ENCODE measurements at places on chromosomes 6 and 20.
A peak's percentile ranks its signal among the peaks of the same experiment; 100 is the strongest.

- no peak for DNase-seq
Observed at GRCh38 chr20:49669601-49670189, 44.0 kb downstream of the B4GALT5 start.

- DNase-seq = no peak
Observed at GRCh38 chr6:161003336-161003735, 11.8 kb downstream of the MAP3K4 start.

GRCh38 chr6:13796781-13797180 is 17.6 kb downstream of the MCUR1 start:
- DNase-seq = no peak

- DNase-seq = no peak
Observed at GRCh38 chr6:31829633-31830283, 2.2 kb downstream of the HSPA1B start.

GRCh38 chr6:39041072-39041471 is 7.5 kb upstream of the GLP1R start:
- DNase-seq = no peak

GRCh38 chr6:117728626-117729025 is 53.4 kb downstream of the NUS1 start:
- no peak for DNase-seq

- DNase-seq = no peak
Observed at GRCh38 chr6:128569732-128570679, 49.6 kb upstream of the PTPRK start.

GRCh38 chr6:143877584-143878271 is 13.5 kb downstream of the ZC2HC1B start:
- no peak for DNase-seq

DNA sequence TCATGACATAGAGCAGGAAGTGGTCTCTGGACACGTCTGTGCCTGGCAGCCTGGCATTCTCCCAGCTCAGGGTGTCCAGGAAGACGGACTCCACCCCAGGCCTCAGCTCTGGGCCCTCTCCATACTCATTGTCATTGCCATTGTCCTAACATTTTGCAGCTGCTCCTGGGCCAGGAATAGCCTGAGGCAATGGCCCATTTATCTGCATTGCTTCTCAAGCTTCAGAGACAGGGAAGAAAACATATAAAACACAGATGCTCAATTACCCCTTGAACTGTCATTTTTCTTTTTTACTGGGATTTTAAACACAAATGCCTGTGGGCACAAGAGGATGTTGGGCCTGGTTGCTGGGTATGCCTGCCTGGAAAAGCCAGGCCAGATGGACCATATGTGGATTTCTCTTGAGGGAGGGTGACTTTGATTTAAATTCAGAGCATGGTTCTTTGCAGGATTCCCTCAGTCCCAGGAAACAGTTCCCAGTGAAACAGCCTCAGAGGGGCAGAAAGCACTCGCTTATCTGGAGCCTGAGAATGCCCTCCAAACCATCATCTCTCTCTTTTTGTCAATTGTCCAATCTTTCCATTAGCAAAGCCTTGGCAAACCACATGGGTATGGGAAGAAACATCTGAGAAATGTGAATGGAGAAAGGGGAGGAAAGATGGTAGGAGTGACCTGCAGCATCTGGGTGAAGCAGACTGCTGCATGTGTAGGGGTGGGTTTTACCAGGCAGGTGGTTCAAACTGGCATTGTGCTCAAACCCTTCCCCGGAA is 17.9 kb downstream of the LAMP5 start:
- DNase-seq = no peak

DNA sequence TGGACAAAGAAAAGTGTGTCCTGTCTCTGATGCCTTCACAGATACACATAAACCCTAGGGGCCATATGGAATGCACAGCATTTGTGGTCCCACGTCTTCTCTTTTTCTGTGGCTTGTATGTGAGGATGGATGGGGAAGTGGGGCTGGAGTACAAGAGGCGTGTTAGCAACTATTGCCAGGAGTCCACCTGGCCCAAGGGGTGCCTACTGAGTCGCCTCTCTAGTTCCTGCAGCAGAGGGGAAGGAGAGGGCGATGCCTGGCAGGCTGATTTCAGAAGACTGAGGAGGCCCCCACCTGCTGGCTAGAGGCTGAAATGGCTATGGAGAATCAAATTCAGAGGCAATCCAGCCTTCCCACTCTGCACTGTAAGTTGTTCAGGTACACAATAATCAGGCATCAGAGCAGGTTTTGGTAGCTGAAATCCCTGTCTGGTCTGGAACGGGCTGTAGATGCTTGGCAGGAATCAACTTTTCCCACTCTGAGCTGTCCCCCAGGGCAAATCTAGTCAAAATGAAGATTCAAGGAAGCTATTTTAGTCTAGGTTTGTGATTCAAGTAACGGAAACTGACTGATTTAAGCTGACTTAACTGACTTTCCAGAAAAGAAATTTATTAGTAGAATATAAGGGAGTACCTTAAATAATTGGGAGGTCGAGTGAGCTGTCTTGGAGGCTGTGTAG is 14.9 kb upstream of the PPARD start:
- peak; percentile 75 for DNase-seq

DNA sequence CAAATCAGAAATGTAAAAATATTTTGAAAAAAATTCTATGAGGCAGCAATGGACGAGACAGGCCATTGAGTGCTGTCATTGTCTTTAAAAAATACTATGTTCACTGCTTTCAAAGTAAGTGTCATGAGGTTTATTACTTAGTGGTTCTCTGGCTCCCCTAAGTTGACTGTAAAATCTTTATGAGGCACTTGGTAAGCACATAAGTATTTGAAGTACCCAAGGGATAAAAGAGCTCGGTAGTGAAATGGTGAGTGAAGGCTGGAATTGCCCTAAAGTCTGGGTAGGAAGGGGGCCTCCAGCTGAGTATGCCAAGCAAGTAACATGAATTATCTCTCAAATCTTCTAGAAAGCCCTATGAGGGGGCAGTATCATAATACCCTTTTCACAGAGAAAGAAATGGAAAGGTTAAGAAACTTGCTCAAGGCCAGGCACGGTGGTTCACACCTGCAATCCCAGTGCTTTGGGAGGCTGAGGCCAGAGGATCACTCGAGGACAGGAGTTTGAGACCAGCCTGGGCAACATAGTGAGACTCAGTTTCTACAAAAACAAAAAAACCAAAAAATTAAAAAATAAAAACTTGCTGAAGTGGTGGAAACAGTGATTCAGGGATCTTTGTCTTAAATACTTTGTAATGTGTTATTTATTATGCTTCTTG is 5.5 kb upstream of the CTCFL start:
- no peak for DNase-seq

Data from stimulated activated naive CD8-positive, alpha-beta T cell treated with anti-CD3 and anti-CD28 coated beads, Interleukin-15, Interleukin-2, amounts not matched to agents 100 U/mL and 50 U/mL, for 24 hours (primary cell).